ENCODE measurements at places on chromosomes 5 and 9.
A peak's percentile ranks its signal among the peaks of the same experiment; 100 is the strongest.

DNA sequence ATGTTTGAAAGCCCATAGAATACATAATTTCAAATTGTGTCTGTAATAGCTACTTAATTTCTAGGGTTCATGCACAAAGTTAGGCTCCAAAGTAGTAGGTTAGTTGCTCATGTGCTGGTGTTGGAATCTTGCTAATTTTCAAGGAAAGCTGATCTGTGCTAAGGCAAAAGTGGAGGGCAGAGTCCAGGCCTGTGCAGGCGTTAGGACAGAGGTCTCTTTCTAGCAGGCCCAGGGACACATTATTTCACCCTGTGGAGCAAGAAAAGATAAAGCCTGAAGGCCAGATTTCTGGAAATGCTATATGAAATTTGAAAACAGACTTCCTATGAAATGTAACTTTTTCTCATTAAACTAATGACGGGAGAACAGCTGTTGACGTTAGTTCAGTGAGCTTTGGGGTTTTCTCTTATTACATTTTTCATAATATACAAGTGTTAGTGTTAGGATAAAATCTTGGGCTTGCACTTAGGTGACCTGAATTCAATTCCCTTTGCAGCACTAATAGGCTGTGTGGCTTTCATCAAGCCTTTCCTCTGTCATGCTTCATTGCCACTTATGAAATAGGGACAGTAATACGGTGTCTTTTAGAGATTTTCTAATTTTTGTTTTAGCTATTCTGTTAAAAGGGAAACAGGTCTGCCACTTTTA, 196.7 kb upstream of the HAPLN1 start:
- no peak for DNase-seq

DNA sequence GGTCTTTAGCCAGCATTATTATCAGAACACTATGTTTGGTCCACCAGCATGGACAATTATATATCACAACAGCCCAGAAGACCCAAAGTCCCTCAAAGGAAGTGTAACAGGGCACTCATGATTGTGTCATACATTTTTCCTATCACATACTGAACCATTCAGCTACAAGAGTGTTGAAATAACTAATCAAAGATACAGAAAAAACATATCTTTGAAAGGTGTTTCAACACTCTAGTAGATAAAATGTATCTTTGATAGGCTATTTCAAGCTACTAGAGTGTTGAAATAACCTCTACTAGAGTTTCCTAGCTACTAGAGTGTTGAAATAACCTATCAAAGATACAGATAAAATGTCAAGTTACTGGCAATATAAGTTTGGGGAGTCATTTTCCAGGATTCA, 545.0 kb downstream of the PRR16 start:
- no peak for DNase-seq

DNA sequence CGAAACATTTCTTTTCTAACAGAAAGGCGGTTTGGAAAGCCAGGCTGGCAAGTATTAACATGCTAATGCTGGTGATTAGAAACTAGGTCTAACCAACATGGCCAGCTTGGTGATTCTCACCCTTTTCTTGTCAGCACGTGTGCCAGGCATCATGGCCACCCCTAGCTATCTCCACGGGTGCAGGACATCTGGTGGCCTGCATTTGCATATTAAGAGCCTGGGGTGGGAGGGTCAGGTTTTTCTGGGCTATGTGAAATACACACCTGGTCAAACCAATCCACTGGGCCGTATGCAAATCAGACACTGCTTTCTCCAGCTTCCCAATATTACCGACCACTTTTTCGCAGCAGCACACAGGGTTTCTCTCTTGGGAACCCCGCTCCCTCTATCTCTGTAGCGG, 612.1 kb downstream of the PTPRD start:
- no peak for DNase-seq

DNA sequence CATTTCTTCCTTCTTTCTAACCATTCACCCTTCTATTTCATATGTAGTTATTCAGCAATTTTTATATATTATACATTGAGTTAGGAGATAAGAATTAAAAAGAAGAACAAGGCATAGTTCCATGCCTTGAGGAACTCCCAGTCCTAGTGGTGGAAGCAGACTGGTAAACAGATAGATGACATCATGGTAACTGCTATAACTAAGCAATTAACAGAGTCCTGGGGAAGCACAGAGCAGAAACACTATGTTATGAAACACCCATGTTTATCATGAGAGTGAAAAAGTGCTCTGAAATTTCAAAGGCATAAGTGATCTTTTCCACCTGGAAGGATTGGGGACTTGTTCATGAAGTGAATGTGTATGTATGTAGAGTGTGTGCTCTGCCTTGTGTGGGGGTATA, 14.6 kb downstream of the PAPPA start:
- DNase-seq: no peak

GRCh38 chr5:168879929-168880328, 300.8 kb upstream of the PANK3 start:
- DNase-seq: peak; percentile 19

DNA sequence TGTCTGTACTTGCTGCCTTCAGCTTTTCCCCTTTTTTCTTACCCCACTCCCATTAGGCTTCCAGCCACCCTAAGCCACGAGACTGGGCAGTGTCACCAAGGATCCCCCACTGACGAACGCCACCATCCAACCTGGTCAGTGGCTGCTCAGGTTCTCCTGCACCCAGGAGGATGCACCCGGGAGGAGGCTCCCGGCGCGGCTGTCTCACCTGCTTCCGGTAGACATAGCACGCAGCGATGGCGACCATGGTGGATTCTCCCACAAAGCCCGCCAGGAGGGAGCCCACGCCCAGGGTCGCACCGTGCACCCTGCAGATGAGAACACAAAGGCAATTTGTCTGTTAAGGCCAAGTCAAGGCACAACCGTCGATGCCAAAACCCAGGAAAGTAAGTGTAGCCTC, 48.1 kb downstream of the OTULIN start:
- DNase-seq: no peak

DNA sequence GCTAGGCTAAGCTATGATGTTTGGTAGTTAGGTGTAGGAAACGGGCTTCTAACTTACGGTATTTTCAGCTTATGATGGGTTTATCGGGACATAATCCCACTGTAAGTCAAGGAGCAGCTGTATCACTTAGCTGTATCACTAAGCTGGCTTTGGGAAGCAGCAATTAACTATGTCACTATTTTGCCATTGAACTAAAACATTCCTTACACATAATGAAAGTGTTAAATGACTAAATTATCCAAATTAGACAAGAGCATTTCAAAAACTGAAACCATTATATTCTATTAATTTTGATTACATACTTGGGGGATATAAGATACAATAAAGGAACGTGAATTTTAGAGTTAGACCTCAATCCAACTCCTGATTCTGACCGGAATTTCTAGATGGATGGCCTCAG, 188.3 kb downstream of the AGTPBP1 start:
- no peak for DNase-seq

- no peak for DNase-seq
These were observed 67.6 kb upstream of the RUSC2 start for GRCh38 chr9:35422346-35422745.

- DNase-seq: no peak
These were observed 366 bp downstream of the EPB41L4A start for GRCh38 chr5:112418659-112419163.

GRCh38 chr5:88792144-88792840, 90.7 kb downstream of the MEF2C start:
- no peak for DNase-seq

GRCh38 chr9:126671381-126671831, 57.7 kb downstream of the LMX1B start:
- no peak for DNase-seq

DNA sequence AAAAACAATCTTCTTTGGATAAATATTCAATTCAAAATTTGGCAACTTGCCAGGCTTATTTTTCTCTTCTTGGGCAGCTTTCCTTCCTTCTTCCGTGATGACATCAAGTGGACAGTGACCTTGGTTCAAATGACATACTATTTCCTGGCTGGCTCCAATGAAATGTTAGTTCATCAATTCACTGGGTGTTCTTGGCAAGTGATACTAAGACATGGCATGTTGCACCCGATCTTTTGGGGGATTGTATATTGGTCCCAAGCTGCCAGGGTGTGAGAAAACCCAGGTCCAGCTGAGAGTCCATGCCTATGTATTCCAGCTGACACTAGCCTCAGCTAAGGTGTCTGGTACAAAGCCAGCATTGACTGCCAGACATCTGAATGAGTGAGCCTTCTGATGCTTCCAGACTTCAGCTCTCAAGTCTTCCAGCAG, 252.9 kb downstream of the MAT2B start:
- DNase-seq: no peak

DNA sequence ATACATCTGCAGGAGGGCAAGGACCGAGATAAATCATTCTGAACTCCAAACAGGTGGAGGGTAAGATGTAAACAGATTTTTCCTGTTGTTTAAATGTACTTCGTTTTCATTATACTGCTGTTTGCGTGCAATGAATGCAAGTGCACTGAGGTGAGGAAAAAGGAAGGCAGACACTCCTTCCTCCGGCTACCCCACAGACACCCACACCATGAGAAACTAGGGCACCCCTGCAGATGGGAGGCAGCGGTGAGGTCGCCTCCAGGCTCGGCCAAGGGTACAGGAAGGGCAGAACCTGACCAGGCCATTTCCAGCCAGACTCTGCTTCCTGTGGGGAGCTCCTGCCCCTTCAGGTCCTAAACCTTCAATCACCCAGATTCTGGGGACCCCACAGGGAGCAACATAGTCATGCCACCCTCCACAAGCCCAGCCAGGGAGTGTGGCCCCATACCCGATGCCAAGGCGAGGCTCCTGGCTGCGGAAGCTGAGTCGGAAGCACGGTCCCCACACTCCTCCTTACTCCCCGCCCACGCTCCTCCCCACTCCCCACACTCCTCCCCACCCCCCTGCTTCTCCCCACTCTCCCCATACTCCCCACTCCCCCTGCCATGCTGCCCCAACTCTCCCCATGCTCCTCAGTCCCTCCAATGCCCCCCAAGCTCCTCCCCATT, 37.1 kb downstream of the VAV2 start:
- no peak for DNase-seq

DNA sequence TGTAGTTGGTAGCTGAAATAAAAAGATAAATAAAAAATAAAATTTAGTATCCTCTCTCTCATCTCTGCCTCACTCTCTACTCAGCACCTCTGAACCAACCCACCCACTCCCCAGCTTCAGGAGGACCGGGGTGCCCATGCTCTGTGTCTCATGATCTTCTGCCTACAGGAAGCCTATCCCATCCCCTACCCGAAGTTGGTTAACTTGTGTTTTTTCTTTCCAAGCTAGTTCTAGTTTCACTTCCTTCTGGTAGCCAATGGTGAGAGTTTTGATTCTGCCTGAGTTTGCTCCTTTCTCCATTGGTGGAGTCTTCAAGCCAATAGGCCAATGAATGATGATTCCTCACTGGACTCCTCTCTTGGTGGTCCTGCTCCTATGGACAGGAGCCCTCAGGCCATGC, 32.1 kb downstream of the SNX24 start:
- no peak for DNase-seq

DNA sequence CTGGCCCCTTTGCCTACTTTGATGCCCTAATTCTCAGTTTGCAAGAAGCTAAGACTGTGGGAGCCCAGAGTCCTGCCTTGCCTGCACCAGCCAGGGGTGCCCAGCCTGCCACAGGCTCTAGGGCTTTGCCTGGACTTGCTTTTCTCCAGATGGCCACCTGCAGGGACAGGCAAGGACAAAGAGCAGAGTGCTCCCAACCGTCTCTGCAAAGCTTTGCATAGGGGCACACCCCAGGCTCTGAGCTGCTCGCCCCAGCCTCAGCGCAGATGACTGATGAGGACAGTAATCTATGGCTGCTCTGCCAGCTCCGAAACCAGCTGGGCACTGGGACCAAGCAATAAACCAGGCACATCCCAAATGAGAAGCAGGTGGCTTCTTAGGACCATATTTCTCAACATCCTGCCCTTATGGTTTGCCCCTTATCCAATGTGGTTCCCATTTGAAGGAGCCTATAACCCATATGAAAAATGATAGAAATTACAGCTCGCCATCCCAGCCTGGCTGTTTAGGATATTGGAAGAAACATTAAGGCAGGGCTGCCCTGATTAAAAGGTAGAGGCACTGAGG, 25.4 kb upstream of the TCF7 start:
- no peak for DNase-seq

- no peak for DNase-seq
These were observed 21.4 kb downstream of the IL7R start for GRCh38 chr5:35878079-35878478.

DNA sequence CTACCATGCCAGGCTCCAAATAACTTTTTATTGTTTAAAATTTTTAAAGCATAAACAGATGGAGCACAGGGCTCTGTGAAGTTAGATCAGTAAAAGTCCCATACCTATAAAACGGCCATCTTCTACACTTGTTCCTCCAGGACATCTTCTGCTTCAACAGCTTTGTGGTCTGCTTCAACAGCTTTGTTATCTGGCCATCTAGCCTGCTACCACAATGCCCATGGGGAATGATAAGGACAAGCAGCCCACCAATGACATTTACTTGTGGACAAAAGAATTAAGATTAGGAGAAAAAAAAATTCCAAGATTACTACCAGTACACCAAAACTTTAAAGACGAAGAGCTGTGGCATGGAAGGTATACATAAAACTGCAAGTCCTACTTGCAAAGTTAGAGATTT, 2.2 kb upstream of the VPS13A start:
- no peak for DNase-seq

DNA sequence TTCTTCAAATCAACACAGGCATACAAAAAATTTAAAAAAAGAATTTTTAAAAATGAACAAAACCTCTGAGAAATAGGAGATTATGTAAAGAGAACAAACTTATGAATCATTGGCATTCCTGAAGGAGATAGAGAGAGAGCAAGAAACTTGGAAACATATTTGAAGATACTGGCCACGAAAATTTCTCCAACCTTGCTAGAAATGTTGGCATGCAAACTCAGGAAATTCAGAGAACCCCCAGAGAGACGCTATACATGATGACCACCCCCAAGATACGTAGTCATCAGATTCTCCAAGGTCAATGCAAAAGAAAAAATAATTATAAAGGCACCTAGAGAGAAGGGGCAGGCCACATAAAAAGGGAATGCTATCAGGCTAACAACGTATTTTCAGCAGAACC, 472.5 kb downstream of the MTRR start:
- DNase-seq: no peak

DNA sequence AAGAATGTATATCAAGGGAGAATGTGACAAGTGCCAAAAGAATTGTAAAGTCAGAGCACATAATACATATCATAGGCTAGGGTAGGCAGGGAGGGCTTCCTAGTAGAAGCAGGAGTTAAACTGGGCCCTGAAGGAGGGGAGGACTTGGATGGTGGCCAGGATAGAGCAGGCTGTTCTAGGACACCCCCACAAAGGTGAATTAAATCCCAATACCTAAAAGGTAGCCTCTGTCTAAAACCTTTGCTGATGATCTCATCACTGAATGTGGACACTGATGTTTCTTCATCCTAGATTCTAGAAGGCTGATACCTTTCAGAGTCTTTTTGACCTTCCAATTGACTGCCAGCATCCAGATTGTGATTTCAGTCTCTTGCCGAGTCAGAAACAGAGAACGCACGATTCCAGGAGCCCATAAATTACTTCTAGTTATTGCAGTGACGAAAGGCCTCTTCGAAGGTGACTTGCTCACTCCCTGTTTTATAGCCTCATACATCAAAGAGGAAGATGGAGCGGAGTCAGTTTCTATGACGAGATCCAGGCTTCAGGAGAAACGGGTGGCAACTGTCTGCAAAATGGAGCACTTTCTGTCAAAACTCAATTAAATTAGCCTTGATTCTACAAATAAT, 43.2 kb downstream of the KIF4B start:
- no peak for DNase-seq

GRCh38 chr5:124847907-124848306, 101.5 kb upstream of the ZNF608 start:
- no peak for DNase-seq

Measured in GM04504 (cell line).